ENCODE measurements at places on chromosomes 2 and 18. TPM values are rescaled to one million over a fixed set of nuclear protein-coding genes. Genes with fewer than 3 reads are reported as not detected.

ANO7 gene
- total RNA-seq, result 1.2 TPM

CCDC74A gene
- total RNA-seq, result 15.9 TPM

TUBA3E gene
- not detected for total RNA-seq

DTNA gene
- total RNA-seq, result 11.5 TPM

CD8B2 gene
- not detected for total RNA-seq

HOXD8 gene
- total RNA-seq, result 3.3 TPM

BOLL gene
- not detected for total RNA-seq

ALPP gene
- total RNA-seq, result not detected

SCYGR3 gene
- total RNA-seq, result not detected

HRH4 gene
- total RNA-seq, result under 0.01 TPM

HS6ST1 gene
- total RNA-seq, result 16.5 TPM

- H3K27me3 ChIP-seq, result no peaks in the 10 kb centered on the region
- H3K4me1 ChIP-seq, result peaks cover 39% of the 10 kb centered on the region
- H3K27ac ChIP-seq, result no peak overlapping the region
- no peak overlapping the region for H3K4me3 ChIP-seq
- peaks cover 5% of the 10 kb centered on the region for H3K36me3 ChIP-seq
These were observed 13.7 kb downstream of the DOCK10 start for GRCh38 chr2:225028572-225028971.

GRCh38 chr2:38524580-38524979 is 78.1 kb downstream of the HNRNPLL start:
- no peak for DNase-seq
- H3K4me1 ChIP-seq, result peaks cover 19% of the 10 kb centered on the region
- H3K36me3 ChIP-seq, result no peaks in the 10 kb centered on the region
- peaks cover 13% of the 10 kb centered on the region for H3K27me3 ChIP-seq
- no peak overlapping the region for H3K27ac ChIP-seq

DNA sequence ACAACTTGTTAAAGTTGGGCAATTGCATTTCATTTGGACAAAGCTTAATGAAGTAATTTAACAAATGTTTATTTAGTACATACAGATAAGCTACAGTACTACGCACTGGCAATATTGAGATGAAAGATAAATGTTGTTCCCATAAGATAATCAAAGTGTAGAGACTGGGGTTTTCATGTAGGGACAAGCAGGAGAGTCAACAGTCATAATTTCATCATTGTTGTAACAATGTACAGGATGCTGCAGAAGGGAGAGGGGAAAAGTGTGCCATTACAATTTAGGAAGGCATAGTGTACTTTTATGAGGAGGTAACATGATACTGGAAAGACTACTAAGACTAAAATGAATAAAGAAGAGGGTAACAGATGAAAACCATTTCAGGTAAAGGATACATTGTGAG is 441.6 kb downstream of the ERBB4 start:
- no peaks in the 10 kb centered on the region for H3K36me3 ChIP-seq
- H3K4me3 ChIP-seq, result no peak overlapping the region
- H3K27ac ChIP-seq, result no peak overlapping the region
- no peak for DNase-seq
- H3K4me1 ChIP-seq, result no peaks in the 10 kb centered on the region
- no peaks in the 10 kb centered on the region for H3K27me3 ChIP-seq

DNA sequence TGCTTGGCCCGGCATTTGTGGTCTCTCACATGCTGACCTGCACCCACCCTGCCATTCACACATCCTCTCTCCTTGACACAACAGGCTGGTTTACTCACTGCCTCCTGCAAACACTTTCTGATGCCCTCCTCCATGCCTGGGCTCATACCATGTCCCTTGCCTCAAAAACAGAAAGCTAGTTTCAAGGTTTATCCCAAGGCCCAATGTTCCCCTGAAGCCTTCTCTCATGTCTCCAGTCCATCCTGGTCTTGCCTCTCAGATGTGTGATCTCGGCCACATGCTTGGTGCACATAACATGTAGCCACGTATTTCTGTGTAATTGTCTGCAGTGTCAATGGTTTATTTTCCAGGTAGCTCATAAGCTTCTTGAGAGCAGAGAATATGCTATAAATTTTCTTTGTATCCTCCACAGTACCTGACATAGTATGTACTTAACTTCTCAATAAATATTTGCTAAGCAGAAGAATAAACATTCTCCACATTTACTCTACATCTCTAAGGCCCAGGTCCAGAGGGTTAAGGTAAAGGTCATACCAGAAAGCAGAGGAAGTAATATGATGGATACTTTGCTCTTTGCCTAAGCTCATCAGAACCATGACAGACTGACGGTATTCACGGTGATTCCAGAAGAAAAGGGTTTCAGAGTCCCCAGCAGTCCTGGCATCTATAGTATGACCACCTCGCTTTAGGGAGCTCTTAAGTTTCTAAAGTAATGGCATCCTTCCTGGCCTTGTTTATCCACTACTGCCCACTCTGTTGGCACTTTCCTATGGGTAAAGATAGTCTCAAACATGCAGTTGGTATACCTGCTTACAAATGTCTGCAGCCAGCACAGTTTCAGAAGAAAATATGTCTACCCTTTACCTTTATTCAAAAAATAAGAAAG is 163.4 kb upstream of the ZFP36L2 start:
- no peak for DNase-seq
- H3K4me3 ChIP-seq, result no peak overlapping the region
- H3K27me3 ChIP-seq, result no peaks in the 10 kb centered on the region
- H3K4me1 ChIP-seq, result peaks cover 32% of the 10 kb centered on the region
- no peak overlapping the region for H3K27ac ChIP-seq

GRCh38 chr2:72627083-72627482 is 198.8 kb downstream of the EXOC6B start:
- no peaks in the 10 kb centered on the region for H3K27me3 ChIP-seq
- DNase-seq, result no peak
- no peaks in the 10 kb centered on the region for H3K36me3 ChIP-seq
- H3K27ac ChIP-seq, result no peak overlapping the region
- H3K4me3 ChIP-seq, result no peak overlapping the region
- H3K4me1 ChIP-seq, result no peaks in the 10 kb centered on the region

GRCh38 chr2:100057901-100058261 is 84.5 kb downstream of the AFF3 start:
- DNase-seq, result peak; percentile 75
- no peaks in the 10 kb centered on the region for H3K36me3 ChIP-seq
- peak overlapping the region; percentile 78 for H3K27ac ChIP-seq
- no peak overlapping the region for H3K4me3 ChIP-seq

DNA sequence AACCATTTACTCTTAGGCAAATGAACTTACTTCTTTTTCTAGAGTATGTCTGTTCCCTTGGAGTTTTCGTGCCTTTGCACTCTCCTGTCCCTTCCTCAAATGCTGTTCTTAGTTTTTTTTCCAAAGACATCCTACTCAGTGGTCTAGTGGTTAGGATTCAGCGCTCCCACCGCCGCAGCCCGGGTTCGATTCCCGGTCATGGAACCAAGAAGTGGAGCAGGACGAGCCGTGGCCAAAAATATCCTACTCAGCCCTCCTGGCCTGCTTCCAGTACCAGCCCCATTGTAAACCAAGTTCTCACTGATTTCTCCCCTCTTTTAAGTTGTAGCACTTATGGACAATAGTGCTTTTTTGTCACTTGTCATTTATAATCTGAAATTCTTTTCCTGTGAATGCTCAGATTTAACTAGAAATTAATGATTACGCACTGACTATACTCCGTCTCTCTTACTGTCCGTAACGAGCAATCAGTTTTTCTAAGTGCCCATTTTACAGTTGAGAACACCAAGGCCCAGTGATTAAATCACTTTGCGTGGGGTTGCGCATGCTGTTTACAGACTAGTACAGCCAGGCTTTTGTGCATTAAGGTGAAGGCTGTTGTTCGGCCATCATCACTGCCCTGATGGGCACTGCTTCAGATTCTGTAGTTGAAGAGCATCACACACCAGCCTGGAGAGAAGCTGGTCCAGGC is 17.9 kb downstream of the GREB1 start:
- peaks cover 36% of the 10 kb centered on the region for H3K27me3 ChIP-seq
- H3K4me3 ChIP-seq, result no peak overlapping the region
- no peak for DNase-seq
- H3K4me1 ChIP-seq, result no peaks in the 10 kb centered on the region
- H3K27ac ChIP-seq, result no peak overlapping the region

DNA sequence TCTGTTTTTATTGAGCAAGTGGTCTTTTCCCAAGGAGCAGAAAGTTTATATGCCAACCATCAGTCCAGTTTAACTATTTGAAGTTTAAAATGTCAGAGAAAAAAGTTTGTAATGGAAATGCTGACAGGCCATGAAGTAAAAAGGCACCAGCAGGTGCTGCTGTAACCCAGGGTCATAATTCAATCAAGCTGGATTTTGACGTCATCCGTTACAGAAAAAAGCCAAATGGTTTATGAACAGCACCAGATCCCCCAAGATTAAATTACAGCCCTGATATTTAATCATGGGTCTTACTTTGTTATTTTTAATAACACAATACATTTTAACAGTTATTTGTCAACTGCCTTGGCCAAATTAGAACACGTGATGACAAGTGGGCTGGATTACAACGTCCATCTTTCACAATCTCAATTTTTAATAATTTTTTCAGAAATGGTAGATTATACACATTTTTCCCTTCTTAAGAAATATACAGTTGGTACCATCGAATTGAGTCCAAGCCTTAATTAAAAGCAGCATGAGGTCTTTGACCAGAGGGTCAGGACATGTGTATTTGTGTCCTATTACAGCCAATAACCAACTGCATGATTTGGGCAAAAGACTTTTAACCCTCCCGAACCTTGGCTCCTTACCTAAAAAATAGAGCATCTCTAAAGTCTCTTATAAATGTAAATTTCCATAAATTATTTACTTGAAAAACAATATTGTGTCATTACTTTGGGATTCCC is 10.0 kb downstream of the TCF4 start:
- H3K27me3 ChIP-seq, result no peaks in the 10 kb centered on the region
- no peak overlapping the region for H3K4me3 ChIP-seq
- H3K27ac ChIP-seq, result no peak overlapping the region
- H3K36me3 ChIP-seq, result no peaks in the 10 kb centered on the region
- H3K4me1 ChIP-seq, result peaks cover 6% of the 10 kb centered on the region

- H3K27ac ChIP-seq, result no peak overlapping the region
- no peaks in the 10 kb centered on the region for H3K4me1 ChIP-seq
- H3K27me3 ChIP-seq, result no peaks in the 10 kb centered on the region
- H3K36me3 ChIP-seq, result no peaks in the 10 kb centered on the region
These were observed 1599.3 kb upstream of the PIK3C3 start for GRCh38 chr18:40355726-40356125.

DNA sequence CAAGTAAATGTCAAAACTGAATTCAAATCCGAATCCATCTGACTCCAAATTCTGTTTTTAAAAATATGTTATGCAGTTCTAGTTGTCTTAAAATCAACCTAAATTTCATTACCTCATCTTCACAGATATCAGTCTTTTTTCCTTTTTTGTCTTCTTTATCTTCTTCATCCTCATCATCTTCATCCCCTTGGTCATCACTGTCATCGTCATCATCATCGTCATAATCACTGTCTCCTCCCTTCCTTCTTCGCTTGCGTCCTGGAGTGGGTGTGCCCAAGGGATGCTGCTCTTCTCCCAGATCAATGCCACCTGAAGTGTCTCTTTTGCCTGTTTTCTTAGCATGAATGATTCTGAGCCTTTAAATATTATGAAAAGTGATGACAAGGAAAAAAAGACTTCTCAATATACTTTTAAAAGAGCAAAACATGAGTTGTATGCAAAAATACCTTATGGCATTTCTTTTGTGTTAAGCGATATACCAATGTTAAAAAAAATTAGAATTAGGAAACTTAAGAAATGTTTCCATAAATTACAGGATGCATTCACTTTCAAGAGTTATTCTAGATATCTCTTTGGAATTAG is 96.0 kb upstream of the WDSUB1 start:
- no peak overlapping the region for H3K4me3 ChIP-seq
- DNase-seq, result no peak
- H3K27ac ChIP-seq, result no peak overlapping the region
- H3K4me1 ChIP-seq, result no peaks in the 10 kb centered on the region
- H3K36me3 ChIP-seq, result peaks cover 6% of the 10 kb centered on the region

DNA sequence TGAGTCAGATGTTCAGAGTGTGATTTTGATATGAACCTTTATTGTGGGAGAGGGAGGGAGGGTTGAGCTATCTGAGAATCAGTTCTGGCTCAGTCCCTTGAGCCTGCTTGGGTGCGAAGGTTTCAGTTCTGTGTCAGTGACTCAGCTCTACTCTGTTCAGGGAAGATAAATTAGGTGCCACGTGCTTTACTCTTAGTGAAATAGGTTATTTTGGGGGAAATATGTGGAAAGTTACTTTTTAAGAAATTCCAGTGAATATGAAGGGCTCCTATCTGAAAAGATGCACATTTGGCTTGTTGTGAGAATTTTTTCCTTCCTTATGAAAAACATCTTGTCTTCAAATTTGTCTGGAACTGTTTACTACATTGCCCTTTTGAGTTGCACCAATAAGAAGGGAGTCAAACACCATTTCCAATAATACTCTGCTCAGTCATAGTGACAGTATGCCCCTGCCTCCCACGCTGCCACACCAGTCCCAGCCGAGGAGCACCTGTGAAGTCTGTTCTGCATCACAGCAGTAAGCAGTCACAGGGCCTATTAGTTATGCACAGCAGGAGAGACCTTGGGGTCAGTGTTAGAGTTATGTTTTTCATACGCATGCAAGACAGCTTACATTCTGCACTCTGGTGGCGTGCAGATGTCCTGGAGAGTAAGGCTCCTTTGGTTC is 32.8 kb upstream of the DNAH7 start:
- no peak overlapping the region for H3K27ac ChIP-seq
- H3K36me3 ChIP-seq, result no peaks in the 10 kb centered on the region
- no peak overlapping the region for H3K4me3 ChIP-seq
- H3K27me3 ChIP-seq, result no peaks in the 10 kb centered on the region

- H3K27me3 ChIP-seq, result no peaks in the 10 kb centered on the region
- no peaks in the 10 kb centered on the region for H3K36me3 ChIP-seq
- no peaks in the 10 kb centered on the region for H3K4me1 ChIP-seq
- H3K27ac ChIP-seq, result no peak overlapping the region
- no peak for DNase-seq
These were observed 267.9 kb upstream of the PIK3C3 start for GRCh38 chr18:41687138-41687537.

- no peak overlapping the region for H3K4me3 ChIP-seq
- peaks cover 27% of the 10 kb centered on the region for H3K4me1 ChIP-seq
- no peaks in the 10 kb centered on the region for H3K27me3 ChIP-seq
- no peak overlapping the region for H3K27ac ChIP-seq
- peak; percentile 83 for DNase-seq
- H3K36me3 ChIP-seq, result no peaks in the 10 kb centered on the region
These were observed 16.1 kb downstream of the TMEM247 start for GRCh38 chr2:46495231-46496030.

DNA sequence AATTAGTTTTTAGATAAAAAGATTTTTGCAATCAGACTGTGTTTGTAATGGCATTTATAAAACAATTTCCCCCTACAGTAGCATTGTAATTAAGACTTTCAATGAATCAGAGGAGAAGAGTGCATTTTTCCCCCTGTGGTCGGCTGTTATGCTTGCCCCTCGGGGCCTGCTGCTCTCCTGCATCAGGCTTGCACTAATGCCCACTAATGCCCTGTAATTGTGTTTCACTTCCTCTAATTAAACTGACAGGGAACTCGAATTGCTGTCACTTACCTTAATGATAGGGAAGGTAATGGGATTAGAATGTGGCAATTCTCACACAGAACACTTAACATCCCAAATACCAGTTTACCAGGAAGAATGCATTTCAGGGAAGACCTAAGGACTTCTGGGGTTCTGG is 61.2 kb upstream of the LRRTM1 start:
- DNase-seq, result no peak
- no peak overlapping the region for H3K27ac ChIP-seq
- no peaks in the 10 kb centered on the region for H3K4me1 ChIP-seq
- no peak overlapping the region for H3K4me3 ChIP-seq

- H3K36me3 ChIP-seq, result no peaks in the 10 kb centered on the region
- H3K27me3 ChIP-seq, result no peaks in the 10 kb centered on the region
- no peaks in the 10 kb centered on the region for H3K4me1 ChIP-seq
- H3K4me3 ChIP-seq, result no peak overlapping the region
These were observed 363.6 kb downstream of the CTNNA2 start for GRCh38 chr2:79876430-79876829.

Measured in osteoblast (primary cell).